Effector memory CD8-positive, alpha-beta T cell (primary cell): ENCODE measurements at places on chromosomes 5 and 9.

DNA sequence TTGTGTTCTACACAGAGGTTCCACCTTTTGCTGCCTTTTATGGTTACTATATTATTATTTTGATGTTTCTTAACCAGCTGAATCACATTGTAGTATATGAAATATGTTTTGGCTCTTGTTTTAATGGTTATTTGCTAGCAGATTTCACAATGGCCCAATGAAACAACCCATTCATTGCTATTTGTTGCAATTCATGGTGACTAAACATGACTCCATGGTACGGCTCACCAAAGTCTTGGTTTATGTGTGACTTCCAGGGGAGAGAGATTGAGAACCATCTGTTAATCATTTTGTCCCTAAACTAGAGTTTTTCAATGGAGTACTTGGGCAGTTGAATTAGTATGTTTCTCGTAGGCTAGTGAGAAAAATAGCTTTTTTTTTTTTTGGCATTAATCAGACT is 108.4 kb downstream of the GHR start:
- DNase-seq = no peak

DNA sequence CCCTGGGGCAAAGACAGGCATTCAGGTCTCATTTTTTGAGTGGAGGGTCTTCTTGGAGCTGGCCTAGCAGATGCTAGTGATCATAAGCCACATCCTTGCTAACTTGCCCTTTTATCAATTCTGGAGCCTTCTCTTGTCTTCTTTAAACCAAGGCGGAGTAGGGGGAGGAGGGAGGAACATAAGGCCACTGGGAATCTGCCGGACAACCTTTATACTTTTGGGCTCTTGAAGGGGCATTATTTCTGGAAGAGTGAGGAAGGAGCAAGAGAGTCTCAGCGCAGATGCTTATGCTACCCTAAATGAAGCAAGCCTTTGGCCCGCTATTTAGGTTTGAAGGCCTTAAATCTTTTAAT is 2.0 kb downstream of the TMEFF1 start:
- DNase-seq = no peak

- no peak for DNase-seq
Observed at GRCh38 chr9:90642570-90643539, at the start of gene DIRAS2. Gene DIRAS2, minus strand, starts transcription at chr9:90642824. Its CDS starts 28,997 bp downstream, at chr9:90613827.

GRCh38 chr5:95087816-95088317 is 197.0 kb downstream of the MCTP1 start:
- no peak for DNase-seq

DNA sequence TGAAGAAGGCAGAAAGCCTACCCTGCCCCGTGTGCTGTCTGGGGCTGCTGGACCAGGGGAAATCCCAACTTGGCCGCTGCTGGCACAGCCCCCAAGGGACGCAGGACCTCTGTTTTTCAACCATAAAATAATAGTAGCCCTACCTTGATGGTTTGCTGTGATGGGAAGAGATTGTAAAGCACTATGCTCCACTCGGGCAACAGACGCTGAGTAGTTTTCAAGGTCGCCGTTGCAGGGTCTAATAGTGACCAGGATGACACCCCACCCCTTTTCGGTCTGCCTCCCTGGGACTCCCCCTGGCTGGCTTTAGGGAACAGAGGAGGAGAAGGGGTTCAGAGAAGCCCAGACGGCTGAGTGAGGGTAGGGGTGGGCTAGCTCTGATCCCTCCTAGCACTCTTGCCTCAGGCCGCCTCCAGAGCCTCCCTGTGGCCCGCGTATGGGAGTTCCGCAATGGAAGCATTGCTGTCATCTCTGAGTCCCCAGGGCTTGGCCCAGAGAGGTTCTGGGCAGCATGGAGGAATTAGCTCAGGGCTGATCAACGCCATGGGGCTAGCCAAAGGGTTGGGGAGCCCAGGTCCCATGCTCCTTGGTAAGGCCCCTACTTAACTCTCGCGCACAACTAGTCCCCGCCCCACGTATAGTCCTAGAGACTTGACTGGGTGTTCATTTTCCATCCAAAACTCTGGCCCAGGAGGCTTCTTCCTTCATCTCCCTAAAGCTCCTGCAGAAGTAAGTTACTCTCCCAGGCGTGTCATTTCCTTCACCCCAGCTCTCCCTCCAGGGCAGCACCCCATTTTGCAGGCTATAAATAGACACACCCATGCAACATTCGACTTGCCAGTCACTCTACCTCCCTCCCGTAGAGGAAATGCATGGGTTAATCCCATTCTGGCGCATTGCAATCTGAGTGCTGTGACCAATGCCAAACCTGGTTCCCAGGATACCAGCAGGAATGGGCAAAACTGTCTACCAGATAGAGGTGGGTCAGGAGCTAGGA is 1.1 kb upstream of the IRF1 start:
- DNase-seq = peak; percentile 37

GRCh38 chr5:115641948-115642347 is 16.1 kb upstream of the TMED7 start:
- DNase-seq = no peak

GRCh38 chr5:137218471-137218870 is 280.7 kb downstream of the SPOCK1 start:
- DNase-seq = no peak

GRCh38 chr5:171579976-171580411 is 160.5 kb downstream of the FGF18 start:
- DNase-seq = no peak

DNA sequence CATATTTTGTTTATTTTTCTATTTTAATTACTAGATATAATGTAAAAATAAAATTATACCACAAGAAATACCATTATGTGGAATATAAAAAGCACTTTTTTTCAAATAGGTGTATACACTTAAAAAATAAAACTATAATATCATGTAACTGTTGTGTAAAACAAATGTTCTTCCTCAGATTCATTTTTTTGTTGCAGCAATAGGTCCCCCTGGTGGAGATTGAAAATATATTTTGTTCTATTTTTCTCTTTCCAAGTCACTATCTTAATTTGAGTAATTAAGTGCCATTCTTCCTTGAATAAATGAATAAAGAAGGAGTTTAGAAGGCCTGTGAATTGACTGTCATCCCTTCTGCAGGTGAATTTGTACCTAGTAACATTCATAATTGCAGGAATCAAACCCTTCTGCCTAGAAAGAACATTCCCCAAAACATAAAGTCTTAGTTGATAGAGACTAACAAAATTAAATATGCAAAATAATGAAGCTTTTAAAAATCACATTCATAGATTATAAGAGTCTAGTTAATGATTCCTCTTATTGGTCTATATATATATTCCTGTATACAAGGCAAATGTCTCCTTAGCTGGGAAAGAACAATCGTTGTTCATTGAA is 23.4 kb downstream of the CETN3 start:
- DNase-seq = no peak

- no peak for DNase-seq
Observed at GRCh38 chr5:124157320-124157719, 589.1 kb downstream of the ZNF608 start.

GRCh38 chr9:102728946-102729345 is 266.2 kb upstream of the CYLC2 start:
- DNase-seq = no peak

DNA sequence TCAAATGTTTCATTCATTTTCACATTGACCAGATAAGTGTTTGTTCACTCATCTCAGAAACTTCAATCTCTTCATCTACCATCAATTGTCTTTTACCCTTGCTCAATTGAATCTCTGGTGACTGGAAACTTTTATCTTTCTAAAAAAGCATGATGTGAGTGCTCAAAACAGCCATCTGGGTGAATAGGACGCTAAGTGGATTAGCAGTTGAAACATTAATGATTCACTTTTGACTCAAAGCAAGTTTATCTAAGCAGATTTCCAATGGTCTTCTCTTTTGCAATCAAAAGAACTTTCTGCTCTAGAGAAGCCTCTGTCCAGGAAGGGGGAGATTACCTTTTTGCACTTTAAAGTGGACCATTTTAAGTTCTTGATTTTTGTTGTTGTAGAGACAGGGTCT is 22.2 kb downstream of the KLF4 start:
- no peak for DNase-seq

DNA sequence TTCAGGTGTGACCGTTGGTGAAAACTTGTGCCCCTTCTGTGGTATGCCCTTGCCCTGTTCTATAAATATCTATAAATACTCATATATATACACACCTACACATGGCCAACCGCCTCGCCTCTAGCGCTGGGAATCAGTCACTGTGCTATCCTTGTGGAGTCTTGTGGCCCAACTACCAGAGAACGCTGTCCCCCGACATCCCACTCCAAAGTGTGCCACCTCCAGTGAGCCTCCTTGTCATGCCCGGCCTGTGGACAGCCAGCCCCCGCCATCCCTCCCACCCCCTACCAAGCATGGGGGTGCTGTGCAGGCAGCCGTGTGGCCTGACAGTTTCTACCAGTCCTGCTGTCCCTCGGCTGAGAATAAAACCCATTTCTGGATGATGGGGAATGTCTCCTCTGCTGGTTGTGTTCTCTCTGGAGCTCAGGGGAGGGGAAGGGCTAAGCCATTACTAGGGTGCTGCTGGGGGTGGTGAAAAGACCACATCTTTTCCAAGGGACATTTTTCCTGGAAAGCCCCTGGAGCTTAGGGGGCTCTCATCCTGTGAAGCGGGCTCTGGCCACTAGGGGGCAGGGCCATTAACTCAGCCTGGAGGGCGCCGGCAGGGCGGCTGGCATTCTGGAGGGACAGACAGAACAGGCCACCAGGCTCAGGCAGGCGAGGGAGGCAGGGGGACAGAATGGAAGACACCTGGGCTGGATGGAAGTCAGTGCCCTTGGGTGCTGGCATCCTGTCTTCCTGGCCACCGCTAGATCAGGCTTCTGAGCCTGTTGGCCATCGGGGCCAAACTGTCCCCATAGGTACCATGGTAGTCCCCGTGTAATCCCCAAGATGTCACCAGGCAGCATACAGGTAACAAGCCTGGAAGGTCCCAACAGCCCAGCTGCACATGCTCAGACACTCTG is 20.7 kb downstream of the GOLGA2 start:
- DNase-seq = peak; percentile 49

DNA sequence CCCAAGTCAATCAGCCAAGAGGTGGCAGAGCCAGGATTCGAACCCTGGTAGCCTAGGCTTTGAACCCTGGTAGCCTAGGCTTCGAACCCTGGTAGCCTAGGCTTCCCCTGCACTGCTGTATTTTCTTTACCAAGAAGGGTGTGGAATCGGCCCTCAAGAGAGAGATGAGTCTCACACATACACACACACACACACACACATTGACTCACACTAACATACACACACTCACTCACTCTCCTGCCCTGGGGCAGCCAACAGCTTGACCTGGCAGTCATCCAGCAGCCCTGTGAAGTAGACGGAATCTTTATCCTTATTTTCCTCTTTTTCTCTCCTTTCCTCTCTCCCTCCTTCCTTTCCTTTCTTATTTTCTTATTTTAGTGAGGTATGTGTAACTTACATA is 55.4 kb upstream of the RPL26L1 start:
- DNase-seq = no peak

DNA sequence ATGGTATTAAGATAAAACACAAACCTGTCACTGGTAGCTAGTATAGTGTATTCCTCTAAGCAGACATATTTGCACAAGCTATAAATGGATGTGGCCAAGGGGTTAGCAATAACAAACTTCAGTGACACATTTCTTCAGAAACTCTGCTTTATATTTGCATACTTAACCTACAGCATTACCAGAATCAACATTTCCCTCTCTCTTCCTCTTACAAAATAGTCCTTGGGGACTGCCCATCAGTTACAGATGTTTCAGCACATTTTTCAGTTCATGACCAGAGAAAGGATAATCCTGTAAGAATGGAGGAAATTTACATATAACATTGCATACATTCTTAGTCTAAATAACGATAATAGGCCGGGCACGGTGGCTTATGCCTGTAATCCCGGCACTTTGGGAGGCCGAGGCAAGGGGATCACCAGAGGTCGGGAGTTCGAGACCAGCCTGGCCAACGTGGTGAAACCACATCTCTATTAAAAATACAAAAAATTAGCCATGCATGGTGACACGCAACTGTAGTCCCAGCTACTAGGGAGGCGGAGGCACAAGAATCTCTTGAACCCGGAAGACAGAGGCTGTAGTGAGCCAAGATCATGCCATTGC is 25.3 kb upstream of the SLC1A1 start:
- no peak for DNase-seq

DNA sequence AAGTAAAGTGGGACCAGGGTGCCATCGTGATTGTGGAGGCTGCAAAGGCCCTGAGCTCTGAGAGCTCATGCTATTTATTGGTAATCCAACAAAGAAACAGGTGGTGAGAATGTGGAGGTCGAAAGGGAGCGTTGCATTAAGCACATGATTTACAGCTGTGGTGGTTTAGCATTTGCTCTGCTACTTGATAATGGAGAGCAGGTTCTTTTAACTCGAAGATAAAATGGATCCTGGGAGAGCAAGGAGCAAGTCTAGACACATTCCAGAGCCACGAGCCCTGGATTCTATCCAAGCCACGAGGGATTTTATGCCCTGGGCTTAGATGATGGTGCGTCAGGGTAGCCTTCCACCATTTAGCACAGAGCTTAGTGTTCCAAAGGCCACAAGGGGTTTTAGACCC is 1710.1 kb upstream of the CDH9 start:
- no peak for DNase-seq

GRCh38 chr5:139968547-139969261 is 74.4 kb downstream of the NRG2 start:
- DNase-seq = peak; percentile 90

DNA sequence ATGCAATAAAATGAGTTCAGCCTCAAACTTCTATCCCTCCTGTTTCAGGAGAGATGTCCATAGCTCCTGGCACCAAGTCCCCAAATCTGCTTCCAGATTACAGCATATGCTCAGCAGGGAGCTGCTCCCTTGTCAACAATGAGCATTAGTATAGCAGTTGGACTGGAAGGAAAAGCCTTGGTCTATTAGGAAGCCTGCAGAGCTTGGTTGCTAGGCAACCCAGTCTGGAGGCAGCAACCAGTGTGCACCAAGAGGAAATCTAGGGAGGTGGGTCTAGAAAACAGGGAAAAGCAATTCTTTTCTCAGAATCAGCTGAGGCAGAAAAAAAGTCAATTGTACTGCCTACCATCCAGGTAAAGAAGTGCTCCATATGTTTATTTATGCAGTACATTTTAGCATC is 229.5 kb upstream of the NMUR2 start:
- no peak for DNase-seq

- DNase-seq = no peak
Observed at GRCh38 chr5:141095263-141095641, 837 bp downstream of the PCDHB2 start.

- no peak for DNase-seq
Observed at GRCh38 chr5:75465480-75465879, 45.9 kb downstream of the CERT1 start.

DNA sequence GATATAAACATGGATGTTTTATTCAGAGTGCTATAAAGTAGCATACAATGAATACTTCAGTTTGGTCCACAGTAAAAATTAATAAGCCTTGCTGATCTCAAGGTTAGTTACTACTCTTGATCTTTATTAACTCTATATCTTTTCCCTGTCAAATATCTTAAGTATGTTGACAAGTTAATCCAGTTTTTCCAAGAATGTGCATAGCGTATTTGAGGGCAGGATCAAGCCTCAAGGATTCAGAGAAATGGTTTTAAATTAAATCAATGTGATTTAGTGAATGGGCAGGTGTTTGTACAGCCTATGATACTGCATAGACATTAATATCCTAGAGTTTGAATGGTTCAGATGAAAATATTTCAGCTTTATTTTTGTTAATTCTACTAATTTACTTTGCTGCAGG is 20.7 kb downstream of the MATR3 start:
- no peak for DNase-seq
